ENCODE measurements at places on chromosomes 1 and 21.

- DNase-seq = no peak
Observed at GRCh38 chr1:26037904-26038303, 8.0 kb downstream of the SLC30A2 start.

- DNase-seq = no peak
Observed at GRCh38 chr1:210385228-210385627, 56.5 kb downstream of the HHAT start.

GRCh38 chr1:213067352-213067751 lies 16.3 kb downstream of the RPS6KC1 start:
- no peak for DNase-seq

DNA sequence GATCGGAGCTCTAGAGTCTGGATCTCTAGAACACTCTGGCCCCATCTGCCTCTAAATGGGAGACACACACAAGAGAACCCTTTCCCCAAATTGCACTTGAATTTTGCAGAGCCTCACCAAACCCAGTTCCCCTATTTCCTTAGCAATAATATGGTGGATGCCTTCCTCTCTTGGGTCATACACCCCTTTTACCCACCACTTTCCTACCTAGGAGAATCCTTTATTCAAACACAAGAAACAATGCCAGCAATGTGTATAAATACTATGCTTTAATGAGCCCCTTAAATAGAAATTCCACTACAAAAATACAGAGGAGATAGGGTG lies 760 bp upstream of the SF3B4 start:
- DNase-seq = no peak

DNA sequence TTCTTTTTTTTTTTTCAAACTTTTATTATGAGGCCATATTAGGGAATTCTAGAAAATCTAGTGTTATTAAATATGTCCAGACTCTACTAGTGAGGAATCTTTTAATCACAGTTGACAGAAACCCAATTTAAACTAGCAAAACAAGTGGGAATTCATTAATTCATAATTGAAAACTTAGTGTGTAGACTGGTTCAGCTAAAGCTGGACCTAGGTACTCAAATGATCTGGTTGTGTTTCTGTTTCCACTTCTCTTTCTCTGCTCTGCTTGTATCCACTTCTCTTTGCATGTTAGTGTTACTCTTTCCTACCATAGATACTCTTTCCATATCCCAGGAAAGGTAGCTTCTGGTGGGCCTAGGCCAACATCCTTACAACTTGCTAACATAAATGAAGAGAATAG lies 81.2 kb upstream of the HIVEP3 start:
- no peak for DNase-seq

DNA sequence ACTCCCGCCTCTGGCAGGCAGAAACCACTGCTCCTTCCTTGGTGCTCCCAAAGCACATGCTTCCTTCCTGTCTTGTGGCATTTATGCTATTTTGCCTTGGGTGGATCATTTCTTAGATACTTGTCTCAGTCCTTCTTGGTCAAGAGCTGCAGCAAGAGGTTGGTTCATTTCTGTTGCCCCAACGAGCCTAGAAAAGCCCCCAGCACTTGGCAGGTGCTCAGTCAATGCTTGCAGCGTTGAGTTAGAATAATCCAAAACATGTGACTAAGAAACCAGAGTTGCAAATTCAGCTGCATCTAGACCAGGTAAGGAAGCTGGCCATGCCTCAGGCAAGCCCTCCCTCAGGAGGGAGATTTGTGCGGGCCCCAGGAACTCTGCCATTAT lies 42.4 kb upstream of the TENT5C start:
- DNase-seq = no peak

DNA sequence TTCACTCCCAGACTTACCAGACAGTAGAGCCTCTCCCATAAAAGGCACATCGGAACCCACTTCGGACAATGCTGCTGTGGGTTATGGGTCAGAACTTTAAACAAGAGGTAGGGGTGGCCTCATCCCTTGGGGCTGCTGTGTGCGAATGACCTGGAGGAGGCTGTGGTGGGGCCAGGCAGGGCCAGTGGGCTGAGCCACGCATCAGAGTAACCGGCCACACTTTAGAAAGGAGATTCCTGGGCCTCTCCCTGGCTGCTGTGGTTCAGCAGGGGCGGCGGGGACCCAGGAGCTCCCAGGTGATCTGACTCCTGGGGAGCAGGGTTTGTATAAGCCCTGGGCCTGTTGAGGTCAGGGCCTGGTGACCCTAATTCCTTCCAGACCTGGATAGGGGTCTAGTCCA lies 110.2 kb upstream of the C1orf174 start:
- DNase-seq = no peak
